ENCODE measurements at places on chromosomes 4 and X. TPM values are rescaled to one million over a fixed set of nuclear protein-coding genes. Genes with fewer than 3 reads are reported as not detected.

CXorf65 gene
- 11.3 TPM for total RNA-seq

MAGEA8 gene
- not detected for total RNA-seq

F9 gene
- total RNA-seq = 0.11 TPM

PAGE4 gene
- total RNA-seq = not detected

FGF13 gene
- not detected for total RNA-seq

TLR3 gene
- total RNA-seq = 0.03 TPM

ZMAT1 gene
- 1.1 TPM for total RNA-seq

GRIA3 gene
- total RNA-seq = not detected

LNX1 gene
- total RNA-seq = 0.05 TPM

TCEAL3 gene
- total RNA-seq = 4.3 TPM

ETNPPL gene
- total RNA-seq = not detected

RRAGB gene
- total RNA-seq = 5.2 TPM

SMARCA1 gene
- 0.38 TPM for total RNA-seq

RENBP gene
- 6.9 TPM for total RNA-seq

CLOCK gene
- total RNA-seq = 14.0 TPM

CTAG1B gene
- not detected for total RNA-seq
